ENCODE measurements at places on chromosomes 4 and X.

- DNase-seq: no peak
These were observed at the start of gene MSX1 for GRCh38 chr4:4859325-4859798. TSS of gene MSX1 (plus strand) at chr4:4859665. CDS start at chr4:4859900, 235 bp downstream.

GRCh38 chrX:104391906-104392305, 137.2 kb upstream of the ESX1 start:
- no peak for DNase-seq

GRCh38 chr4:107893171-107894137, 37.9 kb upstream of the CYP2U1 start:
- DNase-seq: no peak

- DNase-seq: no peak
These were observed 9.7 kb upstream of the SORCS2 start for GRCh38 chr4:7182616-7183015.

- DNase-seq: peak; percentile 34
These were observed 73.9 kb downstream of the SLC2A9 start for GRCh38 chr4:9947168-9948062.

DNA sequence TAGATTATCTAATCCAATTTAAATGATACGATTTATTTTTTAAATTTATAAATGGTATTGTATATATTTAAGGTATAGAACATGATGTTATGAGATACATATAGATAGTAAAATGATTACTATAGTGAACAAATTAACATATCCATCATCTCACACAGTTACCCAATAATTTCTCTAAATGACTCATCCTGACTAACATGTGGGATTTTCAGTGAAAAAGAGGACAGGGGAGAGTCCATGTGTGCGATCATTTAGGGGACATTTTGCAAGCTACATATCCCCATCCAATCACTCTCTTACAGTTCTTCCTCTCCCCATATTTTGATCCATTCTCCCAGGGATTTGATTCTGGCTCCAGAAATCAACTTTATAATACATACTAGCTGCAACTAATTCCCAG, 88.2 kb downstream of the ABCB7 start:
- no peak for DNase-seq

DNA sequence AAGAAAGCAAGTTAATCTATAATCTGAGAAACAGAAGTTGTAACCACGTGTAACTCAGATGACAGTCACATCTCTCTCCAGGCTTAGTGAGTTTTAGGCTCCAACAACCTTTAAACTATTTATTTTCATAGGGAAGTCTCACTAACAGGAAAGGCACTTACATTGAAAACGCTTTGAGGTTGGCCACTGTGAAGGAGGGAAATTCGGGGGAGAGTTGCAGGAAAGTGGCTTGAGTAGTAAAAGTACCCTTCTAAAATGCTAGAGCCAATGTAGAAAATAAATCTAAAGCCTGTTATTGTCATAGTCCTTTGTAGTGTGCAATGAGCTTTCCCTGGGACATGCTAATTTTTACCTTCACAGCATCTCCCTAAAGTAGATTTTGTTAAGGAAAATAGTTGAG, 995 bp upstream of the NFXL1 start:
- DNase-seq: no peak

DNA sequence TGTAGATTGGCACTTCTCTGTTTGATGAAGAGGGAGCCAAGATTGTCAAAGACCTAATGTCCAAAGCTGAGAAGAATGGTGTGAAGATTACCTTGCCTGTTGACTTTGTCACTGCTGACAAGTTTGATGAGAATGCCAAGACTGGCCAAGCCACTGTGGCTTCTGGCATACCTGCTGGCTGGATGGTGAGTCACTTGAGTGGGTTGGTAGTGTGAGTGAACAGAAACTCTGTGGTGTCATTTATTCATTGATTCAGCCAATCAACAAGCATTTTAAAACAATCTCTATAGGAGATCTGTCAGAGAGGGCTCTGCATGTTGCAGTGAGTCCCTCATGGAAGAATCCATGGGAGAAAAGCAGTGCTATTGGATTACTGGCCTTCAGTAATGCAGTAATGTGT, 16.3 kb downstream of the TAF9B start:
- DNase-seq: no peak

- peak; percentile 52 for DNase-seq
These were observed 1206.5 kb upstream of the PABPC4L start for GRCh38 chr4:135408109-135408508.

DNA sequence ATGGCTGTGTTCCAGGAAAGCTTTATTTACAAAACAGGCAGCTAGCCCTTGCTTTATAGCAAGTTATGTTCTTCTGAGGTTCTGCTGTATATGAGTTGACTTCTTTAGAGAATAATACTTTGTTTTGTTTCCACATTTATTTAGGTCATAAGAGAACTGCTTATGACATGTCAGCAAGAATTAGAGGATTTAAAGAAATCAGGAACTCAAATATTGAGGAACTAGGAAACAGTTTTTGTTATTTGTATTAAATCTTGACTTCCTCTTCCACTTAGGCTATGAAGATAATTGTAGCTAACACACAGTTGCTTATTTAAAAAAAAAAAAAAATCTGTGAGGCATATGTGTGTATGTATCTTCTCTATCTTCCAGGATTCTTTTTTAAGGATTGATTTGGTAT, 14.3 kb downstream of the ZRSR2 start:
- no peak for DNase-seq

- no peak for DNase-seq
These were observed 28.9 kb downstream of the TMPRSS11E start for GRCh38 chr4:68476191-68476590.

DNA sequence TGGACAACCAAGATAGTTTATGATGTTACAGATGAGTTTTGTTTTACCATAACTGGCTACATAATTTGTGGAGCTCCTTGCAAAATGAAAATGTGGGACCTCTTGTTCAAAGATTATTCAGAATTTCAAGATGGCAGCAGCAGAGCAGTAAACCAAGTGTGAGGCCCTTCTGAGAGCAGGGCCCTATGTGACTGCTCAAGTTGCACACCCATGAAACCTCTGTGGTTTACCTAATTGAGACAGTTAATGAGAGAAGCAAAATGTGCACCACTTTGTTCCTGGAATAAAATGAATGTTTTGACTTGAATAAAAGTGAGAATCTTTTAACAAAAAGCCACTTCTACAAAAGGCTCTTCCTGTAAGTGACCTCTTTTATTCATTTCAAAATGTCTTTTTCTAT, 519.2 kb downstream of the RPA4 start:
- DNase-seq: no peak

DNA sequence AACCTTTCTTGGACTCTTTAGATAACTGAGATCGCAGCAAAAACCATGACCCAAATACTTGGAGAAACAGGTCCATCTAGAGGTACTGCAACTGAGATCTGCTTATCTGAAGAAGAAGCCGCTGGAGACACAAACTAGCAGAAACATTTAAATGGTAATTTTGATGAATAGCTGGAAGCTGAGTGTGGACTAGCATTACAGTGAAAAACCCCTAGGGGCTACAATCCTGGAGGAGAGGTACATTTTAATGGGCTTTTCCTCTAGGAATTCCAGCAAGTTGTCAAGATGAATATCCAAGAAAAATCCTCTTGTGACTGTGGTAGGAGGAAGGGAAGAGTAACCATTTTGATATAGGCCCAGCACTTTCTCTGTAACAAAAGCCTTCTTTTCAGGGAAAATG, 592.5 kb upstream of the GRIA3 start:
- no peak for DNase-seq

DNA sequence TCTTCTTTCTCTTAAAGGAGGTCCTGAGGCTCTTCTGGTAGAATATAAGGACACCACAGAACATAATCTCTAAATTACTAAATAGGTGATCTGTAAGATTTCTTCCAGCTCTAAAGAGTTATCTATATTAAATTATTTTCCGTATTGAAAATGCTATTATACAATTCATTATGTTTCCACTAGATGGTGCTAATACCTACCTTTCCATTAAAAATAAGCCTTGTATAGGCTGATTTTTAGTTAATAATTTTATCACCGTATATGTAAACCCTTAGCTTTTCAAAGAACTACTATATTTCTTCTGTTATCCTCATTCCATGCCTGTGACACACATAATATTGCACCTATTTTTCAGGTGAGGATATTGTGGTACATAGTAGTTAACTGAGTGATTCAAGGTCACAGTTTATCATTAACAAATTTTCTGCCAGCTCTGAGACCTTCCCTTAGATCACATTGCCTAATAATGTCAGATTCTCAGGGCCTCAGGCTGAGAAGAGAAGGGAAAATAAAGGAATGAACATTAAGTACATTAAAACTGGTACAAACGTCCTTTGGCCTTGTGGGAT, 138.8 kb downstream of the TEX11 start:
- no peak for DNase-seq

GRCh38 chr4:139524062-139524631, 31.9 kb downstream of the SETD7 start:
- no peak for DNase-seq

GRCh38 chrX:140503714-140504351, 1.0 kb downstream of the SOX3 start:
- no peak for DNase-seq
